SK-N-SH (cell line): ENCODE measurements at places on chromosomes 1 and 21. TPM values are rescaled to one million over a fixed set of nuclear protein-coding genes. Genes with fewer than 3 reads are reported as not detected.

ATPAF1 gene
- 39.9 and 51.0 TPM in 2 replicates for polyA plus RNA-seq

LENEP gene
- polyA plus RNA-seq, result 0.26 TPM in 1 of 2 replicates, not detected in the other

- DNase-seq, result no peak
Observed at GRCh38 chr21:31682620-31683019, 23.1 kb downstream of the SOD1 start.

GRCh38 chr1:158255656-158256055 is 1.4 kb downstream of the CD1A start:
- no peak for DNase-seq
